ENCODE measurements at places on chromosomes 2 and 18.

GRCh38 chr2:9310377-9310776 lies 103.8 kb downstream of the ASAP2 start:
- peak; percentile 73 for DNase-seq

DNA sequence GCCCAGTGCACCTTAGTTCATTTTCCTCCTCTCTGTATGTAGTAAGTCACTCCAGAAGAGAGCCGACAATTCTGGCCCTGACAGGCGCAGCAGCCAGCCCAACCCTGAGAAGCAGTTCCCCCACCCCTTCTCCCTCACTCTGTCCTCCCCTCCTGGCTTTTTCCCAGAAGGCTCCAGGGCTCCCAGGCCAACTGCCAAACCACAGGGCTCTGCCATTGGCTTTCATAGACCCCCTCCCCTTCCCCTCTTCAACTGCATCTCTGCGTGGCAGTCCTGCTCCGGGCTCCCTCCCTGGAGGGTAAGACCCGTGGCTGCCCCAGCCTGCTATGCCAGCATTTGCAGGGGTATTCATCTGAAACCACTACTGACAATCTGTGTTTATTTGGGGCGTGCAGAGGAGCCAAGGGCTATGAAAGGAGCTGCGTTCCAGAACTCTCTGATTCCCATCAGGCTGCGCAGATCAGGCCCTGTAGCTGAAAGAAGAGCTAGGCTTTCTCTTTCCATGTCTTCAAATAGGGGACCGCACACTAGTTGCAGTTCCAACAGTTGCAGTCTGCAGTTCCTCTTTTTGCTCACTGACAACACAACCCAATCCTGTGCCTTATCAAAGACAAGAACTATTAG lies 388.6 kb upstream of the TNP1 start:
- peak; percentile 91 for DNase-seq

GRCh38 chr2:71922091-71922490 lies 225.6 kb downstream of the CYP26B1 start:
- DNase-seq = no peak

DNA sequence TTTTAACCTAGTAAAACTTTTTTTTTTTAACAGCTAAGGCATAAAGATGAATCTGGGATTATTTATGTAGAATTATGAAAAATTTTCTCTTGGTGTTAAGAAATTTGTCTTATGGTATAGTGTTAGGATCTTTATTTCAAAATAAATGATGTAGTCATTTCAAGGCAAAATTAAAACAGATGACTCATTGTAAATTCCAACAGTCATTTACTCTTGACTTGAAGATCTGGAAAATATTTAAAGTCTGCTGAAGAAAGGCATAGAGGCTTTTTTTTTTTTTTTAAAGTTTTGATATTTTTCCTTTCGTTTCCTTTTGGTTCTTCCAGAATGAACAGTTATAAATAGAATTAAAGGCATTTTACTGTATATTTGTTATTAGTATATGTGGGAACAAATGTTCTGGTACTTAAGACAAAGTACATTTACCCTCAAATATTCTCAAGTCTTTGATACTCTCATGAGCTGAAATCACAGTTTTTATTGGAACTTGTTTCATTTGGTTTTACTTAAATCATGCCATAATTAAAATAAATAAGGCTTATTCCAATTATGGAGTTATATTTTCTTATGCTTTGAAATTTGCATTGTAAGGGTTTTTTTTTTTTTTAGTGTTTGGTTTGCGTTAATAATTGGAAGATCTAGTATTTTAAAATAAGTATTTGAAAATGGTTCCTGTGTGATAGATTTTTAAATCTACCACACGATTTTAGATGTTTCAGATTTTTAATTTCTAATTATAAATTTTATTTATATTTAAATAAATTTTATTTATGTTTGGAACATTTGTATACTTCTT lies 29.9 kb downstream of the GLS start:
- peak; percentile 57 for DNase-seq

- peak; percentile 96 for DNase-seq
Measured at GRCh38 chr2:137957033-137957432, 7.2 kb upstream of the HNMT start.

DNA sequence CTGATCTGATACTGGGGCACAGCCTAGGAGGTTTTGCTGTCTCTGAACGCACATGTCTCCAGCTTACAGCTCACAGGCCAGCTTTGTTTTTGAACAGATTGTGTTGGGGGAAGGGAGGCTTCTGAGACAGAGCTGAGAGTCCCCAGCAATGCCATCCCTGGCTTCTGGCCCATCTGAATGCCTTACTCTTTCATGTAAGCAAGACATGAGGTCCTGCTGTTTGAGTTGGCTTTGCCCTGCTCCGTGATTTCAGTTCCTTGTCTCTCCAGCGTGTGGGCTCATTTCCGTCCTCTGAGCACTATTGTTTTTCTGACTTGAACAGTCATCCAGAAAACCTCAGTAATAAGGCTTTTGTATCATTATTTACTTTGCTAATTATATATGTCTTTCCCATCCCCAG lies 194.9 kb upstream of the TNP1 start:
- peak; percentile 31 for DNase-seq

DNA sequence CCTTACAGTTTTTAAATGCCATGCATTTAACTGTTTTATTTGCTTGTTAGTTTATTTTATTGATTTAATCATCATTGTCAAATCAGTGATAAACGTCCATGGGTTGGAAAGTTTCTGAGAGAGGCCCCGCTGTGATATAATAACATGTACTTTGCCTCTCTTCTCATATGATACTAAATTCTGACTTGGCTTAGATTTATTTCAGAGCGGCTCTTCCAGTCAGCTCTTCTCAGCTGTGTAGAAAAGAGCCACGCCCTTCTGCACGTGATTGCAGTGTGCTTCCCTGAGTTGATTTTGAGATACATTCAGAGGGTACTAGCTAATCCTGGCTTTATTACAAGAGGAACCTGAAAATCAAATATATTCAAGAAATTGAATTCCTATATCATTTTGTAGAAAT lies 218.6 kb downstream of the KCNE4 start:
- no peak for DNase-seq

- DNase-seq = no peak
Measured at GRCh38 chr2:194104687-194105086, 1552.3 kb upstream of the SLC39A10 start.

DNA sequence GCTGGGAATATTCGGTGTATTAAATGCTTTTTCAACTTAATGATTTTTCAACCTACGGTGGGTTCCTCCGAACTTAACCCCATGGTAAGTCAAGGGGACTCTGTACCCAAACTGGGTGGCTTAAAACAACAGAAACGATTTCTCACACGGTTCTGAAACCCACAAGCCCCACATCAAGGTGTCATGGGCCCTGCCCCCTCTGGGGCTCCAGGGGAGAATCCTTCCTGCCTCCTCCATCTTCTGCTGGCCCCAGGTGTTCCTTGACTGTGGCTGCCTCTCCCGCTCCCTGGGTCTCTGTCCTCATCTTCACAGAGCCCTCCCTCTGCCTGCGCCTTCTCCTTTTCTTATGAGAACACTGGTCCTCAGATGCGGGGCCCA lies 301.3 kb upstream of the SALL3 start:
- no peak for DNase-seq

- DNase-seq = no peak
Measured at GRCh38 chr2:102358496-102358895, 2.9 kb downstream of the IL18R1 start.

DNA sequence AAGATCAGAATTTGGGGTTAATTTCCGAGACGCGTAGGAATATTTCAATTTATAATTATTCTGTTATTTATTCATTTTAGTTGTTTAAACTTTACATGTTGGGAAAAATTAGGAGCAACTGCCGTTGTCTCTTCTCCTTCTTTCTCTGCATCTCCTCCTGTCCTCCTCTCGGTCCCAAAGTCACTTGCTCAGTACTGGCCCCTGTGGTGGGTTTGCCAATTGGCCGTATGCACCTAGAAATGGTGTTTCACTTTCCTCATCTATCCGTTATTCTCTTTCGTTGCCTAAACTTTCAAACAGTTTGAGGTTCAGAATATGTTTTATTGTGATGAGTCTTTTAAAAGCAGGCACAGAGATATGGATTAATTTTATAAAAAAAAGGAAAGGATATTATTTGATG lies 517.9 kb downstream of the PLCL1 start:
- DNase-seq = no peak

- no peak for DNase-seq
Measured at GRCh38 chr2:197197895-197198311, 112.7 kb downstream of the ANKRD44 start.

GRCh38 chr2:67671464-67672450 lies 274.6 kb downstream of the ETAA1 start:
- no peak for DNase-seq

DNA sequence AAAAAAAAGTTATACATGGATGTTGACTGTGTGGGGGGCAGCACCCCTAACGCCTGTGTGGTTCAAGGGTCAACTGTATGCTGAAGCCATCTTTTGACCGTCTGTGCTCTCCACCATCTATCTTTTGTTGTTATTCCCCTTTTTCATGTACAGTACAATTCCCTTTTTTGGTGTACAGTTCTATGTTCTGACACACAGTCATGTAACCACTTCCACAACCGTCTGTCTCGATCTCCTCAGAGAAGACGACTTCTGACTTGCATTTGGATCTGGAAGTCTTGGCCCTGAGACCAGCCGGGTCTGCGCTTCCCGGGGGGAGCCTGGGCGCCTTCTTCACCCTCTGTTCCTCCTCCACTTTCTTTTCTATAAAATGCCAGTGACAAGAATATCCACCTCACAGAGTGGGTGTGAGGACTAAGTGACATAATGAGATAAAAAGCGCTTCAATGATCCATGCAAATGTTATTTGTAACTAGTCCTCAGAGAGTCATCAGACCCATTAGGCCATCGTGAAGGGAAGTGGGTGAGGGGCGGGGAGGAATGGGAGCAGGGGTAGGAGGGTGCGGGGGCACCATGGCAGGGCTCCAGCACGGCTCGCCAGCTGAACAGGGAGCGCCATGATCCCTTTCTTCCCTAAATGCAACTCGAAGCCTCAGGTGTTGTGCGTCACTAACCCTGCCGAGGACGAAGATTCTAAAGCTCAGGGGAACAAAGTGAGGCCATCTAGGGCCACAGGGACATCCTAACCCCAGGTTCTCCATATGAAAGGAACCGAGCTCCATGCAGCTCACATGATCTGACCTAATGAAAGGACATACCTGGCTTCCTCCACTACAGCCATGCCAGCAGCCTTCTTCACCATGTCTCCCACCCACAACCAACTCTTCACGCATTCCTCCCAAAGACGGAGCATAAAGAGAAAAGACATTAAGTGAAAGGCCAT lies 16.6 kb downstream of the ADCY3 start:
- DNase-seq = no peak

DNA sequence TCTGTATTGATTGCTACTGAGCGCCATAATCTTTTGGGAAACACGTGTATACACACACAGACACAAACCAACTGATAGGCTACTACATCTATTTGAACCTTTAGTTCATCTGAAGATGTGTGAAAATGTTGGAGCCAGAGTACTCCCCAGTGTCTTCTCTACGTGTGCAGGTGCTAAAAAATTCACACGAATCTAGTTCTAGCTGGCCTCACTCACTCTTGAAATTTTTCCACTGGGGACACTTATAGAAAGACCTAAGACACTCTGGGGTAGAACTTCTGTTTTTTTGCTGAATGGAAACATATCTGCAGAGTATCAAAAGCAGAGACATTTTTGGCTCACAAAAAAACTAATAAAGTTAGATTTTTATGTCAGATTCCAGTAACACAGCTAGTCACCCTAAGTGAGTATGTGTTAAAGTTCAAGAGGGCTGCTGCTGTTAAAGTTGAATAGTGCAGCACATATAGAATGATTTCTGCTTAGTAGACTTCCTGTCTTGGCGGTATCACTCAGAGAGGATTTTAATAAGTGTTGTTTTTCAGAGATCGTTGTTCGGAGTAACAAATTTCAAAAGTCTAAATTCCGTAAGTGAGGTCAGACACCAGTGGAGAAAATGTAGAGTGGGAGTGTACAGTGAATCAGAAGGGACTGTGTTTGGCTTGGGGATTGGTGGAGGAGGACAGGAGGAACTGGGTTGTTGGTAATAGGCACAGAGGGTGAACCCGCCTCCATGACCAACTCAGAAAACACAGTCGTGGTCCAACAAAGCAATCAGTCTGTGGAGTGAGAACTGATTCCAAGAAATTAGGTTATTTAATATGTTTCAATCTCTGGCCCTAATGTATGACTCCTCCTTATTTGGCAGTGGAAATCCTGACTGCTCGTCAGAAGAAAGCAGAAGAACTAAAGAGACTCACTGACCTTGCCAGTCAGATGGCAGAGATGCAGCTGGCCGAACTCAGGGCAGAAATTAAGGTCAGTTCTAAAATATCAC lies 43.1 kb downstream of the KCTD18 start:
- DNase-seq = no peak

GRCh38 chr2:109305490-109306167 lies 176.6 kb downstream of the SH3RF3 start:
- no peak for DNase-seq

DNA sequence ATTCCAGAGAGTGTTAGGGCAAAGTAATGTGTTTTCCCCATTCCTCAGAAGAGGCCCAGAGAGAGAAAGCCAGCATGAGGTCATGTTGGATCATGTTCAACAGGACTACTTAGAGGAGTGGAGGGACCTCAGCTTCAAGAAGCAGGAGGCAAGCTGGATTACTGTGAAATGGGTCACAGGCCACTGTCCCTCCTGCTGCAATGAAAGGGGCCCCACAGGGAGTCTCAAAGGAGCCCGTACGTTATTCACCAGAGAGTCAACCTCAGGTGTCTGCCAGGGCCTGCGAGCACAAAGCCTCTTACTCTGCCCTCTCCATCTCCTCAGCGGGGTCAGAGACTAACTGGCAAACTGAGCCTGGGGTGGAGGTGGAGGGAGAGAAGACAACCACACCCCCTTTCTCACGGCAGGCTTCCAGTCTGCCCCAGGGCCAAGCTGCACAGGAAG lies 27.2 kb upstream of the ACYP2 start:
- DNase-seq = no peak

GRCh38 chr18:42274488-42275137 lies 319.6 kb downstream of the PIK3C3 start:
- DNase-seq = peak; percentile 31

- peak; percentile 78 for DNase-seq
Measured at GRCh38 chr2:96556441-96557330, 20.1 kb downstream of the ARID5A start.

GRCh38 chr2:134445985-134446382 lies 192.1 kb downstream of the MGAT5 start:
- no peak for DNase-seq

- no peak for DNase-seq
Measured at GRCh38 chr18:32346671-32347070, 124.0 kb downstream of the GAREM1 start.
